ENCODE measurements at places on chromosomes 11 and 22.

DNA sequence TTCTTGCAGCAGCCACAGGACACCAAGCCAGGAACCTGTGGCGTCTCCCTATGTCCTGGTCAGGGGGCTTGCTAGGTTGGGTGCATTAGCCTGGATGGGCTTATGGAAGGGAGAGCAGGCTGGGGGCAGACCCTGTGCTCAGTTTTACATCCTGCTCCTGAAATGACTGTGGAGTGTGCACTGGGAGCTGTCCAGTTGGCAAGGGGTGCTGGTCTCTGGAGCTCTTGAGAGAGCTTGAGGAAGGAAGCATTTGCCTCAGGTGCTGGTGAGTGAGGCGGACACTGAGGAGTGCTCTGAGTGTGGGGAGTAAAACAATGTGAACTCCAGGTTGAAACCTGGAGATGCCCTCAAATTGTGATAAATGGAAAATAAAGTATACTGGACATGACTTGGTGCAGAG, 3.4 kb downstream of the SCGB1D4 start:
- DNase-seq = no peak

- no peak for DNase-seq
Measured at GRCh38 chr11:95647871-95648270, 141.7 kb downstream of the FAM76B start.

DNA sequence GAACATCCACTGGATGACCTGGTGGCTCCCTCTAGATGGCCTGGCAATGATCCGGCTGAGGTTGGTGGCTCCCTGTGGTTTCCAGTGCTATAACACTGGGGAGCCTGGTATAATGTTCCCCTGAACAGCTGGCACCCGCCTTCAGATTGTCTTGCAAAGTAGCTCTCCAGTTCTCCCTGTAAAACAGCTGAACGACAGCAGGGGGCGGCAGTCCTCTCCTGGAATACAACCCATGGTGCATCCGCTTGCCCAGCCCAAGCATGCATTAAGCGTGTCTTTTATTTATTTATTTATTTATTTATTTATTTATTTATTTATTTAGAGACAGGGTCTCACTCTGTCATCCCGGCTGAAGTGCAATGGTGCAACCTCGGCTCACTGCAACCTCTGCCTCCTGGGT, 258.9 kb downstream of the BUD13 start:
- DNase-seq = no peak

- DNase-seq = no peak
Measured at GRCh38 chr11:65476632-65477148, 22.2 kb upstream of the MALAT1 start.

- DNase-seq = peak; percentile 37
Measured at GRCh38 chr22:30830907-30831306, 136.2 kb downstream of the OSBP2 start.

DNA sequence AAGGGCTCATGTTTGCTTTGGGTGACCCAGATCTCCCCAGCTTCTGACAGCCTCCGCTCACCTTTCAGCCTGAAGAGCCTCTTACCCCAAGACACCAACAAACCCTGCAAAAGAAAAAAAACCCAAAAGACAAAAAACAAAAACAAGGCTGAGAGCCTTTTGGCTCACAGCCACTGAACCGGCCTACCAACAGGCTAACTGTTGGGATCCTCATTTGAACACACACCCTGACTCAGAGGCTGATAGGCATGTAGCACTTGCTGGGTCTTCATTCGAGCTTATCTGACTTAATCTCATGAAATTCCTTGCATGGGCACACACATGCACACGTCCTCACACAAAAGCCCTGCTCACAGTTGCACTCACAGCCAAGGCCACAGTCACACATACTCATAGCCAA, 22.9 kb upstream of the TSKU start:
- DNase-seq = no peak

- DNase-seq = no peak
Measured at GRCh38 chr11:61357233-61357893, 4.3 kb downstream of the CYB561A3 start.

DNA sequence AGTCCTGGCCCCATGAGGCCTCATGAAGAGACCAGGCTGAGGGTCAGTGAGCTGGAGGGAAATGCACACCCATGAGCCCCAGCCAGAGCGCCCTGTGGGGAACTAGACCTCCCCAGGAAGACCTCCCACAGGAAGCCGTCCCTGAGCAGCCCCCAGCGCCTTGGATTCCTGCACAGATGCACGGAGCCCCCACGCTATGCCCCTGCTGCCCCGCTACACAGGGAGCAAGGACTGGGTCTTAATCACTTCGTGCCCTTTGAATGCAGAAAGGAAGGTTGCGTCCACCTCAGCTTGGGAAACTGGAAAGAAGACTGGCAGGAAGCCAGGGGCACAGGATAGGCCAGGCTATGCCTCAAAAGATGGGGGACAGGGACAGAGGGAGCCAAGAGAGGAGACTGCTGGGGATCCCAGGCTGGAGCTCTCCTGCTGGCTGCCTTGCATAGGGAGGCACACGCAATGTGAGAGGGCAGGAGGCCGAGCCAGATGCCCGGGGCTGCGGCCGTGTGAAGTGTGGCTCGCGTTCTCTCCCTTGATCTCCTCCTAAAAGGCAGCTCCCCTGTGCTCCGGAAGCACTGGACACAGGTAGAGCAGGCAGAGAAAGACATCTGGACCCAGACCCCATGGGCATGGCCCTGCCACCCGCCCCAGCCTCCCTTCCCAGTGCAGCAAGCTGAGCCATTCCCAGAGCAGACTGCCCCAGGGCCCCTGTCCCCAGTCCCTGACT, 32.8 kb downstream of the MACROD1 start:
- no peak for DNase-seq

DNA sequence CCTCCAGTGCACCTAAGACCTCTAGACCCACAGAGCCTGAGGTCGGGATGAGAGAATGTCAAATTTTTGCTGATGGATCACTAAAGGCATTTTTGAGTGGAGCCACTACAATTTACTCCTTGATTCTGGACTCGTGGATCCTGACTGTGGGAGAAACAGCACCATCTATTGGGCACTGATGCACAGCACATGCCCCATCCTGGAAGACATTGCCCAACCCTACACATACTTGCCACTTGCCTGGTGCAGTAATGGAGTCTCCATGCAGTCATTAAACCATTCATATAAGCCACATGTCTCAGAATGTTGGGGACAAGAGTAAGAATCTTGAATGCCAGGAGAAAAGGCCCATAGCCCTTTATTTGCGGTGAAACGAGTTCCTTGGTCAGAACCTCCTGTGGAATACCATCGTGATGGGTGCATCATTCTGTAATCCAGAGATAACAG, 103.9 kb downstream of the GGTLC2 start:
- no peak for DNase-seq

- no peak for DNase-seq
Measured at GRCh38 chr22:38290347-38290746, 17.5 kb upstream of the TMEM184B start.

DNA sequence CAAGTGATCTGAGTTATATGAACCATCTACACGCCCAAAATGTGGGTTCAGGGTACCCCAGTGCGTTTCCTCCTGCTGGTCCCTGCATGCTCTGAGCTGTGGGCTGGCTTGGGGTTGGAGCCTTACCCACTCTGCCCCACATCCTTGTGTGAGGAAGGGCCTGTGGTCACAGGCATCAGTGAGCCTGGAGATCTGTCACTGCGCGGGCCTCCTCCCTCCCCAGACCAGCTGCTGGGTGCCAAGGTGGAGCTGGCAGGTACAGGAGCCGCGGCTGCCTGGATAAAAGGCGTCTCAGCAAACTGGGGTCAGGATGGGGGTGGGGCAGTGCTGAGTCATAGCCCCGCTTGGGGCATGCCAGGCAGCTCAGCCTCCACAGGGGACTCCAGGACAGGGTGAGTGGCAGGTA, 17.9 kb downstream of the GNAZ start:
- DNase-seq = no peak

GRCh38 chr11:58222721-58223120, 6.0 kb downstream of the OR10Q1 start:
- DNase-seq = no peak

DNA sequence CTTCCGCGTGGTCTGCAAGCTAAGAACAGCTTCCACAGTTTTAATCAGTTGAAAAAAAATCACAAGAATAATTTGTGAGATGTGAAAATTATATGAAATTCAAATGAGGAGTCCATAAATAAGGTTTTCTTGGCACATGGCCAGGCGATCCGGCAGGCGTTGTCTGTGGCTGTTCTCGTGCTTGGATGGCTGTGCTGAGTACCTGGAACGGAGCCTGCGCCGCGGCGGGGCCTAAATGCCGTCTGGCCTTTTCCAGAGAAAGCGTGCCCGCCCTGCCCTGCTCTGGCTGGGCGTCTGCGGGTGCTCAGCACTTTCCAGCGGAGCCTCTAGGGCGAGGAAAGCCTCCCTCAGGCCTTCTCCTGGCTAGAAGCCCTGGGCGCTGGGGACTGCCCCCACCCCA, 41.8 kb downstream of the OSBPL5 start:
- peak; percentile 52 for DNase-seq

GRCh38 chr22:50525858-50526107, 385 bp upstream of the SCO2 start:
- no peak for DNase-seq

DNA sequence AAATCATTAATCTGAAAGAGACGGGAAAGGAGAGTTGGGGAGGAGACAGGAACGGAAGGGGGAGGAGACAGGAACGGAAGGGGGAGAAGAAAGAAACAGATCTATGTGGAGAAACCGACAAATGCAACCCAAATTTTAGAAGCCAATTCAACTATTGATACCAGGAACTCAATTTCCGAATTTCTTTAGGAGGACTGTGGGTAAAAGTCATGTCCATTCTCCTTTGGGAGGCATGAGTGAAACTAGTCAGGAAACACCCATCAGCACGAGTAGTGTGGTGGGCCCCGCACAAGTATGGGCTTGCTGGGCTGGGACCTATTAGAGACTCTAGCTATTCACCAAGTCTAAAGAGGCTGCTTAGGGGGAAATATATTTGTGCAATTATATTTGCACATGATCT, 18.1 kb downstream of the ANO3 start:
- no peak for DNase-seq

- no peak for DNase-seq
Measured at GRCh38 chr22:34781681-34782080, 284.3 kb upstream of the ISX start.

- DNase-seq = no peak
Measured at GRCh38 chr11:104765401-104766095, 132.7 kb downstream of the CASP12 start.

DNA sequence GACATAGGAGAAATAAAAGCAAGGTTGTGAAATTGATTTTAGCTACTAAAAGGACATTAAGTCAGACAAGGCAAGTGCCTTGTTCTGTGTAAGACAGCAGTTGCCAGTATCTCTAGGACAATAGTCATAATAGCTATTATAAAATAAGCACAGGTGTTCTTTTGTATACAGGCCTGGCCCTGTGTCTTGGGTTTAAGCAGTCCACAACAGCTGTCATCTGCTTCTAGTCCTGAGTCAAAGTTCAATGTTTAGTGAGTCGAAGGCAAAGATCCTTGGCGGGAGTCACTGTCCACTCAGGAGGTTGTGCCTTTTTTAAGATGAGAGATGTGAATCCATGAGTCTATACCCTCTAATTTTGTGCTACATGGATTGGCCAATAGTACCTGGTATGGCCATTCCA, 79.5 kb downstream of the SC5D start:
- DNase-seq = no peak

DNA sequence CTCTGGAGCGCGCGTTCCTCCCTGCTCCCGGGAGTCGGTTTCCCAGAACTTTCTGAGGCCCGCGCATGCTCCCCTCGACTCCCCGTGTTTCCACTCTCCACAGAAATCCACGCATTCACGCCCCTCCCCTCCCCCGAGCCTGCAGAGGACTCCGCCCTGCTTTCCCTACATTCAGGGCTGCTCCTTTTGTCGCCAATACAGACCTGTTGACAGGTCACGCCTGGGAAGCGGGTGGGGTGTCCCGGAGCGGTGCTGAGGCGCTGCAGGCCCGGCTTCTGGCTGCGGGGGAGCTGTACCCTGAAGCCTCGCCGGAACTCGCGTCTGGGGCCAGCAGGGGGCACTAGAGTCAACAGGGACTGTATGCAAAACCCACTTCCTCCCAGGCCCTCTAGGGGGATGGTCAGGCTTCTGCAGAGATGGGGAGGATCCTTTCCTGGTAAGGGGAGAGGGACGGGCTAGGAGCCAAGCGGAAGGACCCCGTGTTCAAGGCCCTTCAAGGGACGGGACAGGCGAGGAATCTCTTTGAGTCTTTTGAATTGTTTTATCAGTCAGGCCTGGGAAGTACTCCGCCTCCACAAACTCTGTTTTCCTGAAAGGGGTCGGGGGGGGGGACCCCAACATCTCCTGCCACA, at the start of gene PRAME:
Gene PRAME (minus strand): TSS at position 294 of the 632 bp plus-strand sequence. CDS start 2,433 bp downstream, outside the sequence.
- peak; percentile 51 for DNase-seq

DNA sequence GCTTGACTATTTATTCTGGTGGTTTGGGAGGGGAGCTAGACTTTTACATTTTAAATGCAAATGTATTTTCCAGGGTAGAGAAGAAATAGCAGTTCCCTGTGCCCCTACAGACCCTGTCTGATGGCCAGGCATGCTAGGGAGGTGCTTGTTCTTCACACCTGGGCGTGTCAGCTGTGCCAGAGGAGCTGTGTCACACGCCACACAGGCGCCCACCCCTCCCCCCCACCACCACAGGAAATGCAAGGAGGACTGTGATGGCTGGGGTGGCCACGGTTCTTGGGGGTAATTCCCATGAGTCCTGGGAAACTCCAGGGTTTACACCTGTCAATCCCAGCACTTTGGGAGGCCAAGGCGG, 82.2 kb downstream of the FLI1 start:
- no peak for DNase-seq

GRCh38 chr11:17224727-17225126, 16.9 kb upstream of the PIK3C2A start:
- DNase-seq = no peak

GRCh38 chr22:23182309-23183060, 2.2 kb downstream of the BCR start:
- DNase-seq = no peak

DNA sequence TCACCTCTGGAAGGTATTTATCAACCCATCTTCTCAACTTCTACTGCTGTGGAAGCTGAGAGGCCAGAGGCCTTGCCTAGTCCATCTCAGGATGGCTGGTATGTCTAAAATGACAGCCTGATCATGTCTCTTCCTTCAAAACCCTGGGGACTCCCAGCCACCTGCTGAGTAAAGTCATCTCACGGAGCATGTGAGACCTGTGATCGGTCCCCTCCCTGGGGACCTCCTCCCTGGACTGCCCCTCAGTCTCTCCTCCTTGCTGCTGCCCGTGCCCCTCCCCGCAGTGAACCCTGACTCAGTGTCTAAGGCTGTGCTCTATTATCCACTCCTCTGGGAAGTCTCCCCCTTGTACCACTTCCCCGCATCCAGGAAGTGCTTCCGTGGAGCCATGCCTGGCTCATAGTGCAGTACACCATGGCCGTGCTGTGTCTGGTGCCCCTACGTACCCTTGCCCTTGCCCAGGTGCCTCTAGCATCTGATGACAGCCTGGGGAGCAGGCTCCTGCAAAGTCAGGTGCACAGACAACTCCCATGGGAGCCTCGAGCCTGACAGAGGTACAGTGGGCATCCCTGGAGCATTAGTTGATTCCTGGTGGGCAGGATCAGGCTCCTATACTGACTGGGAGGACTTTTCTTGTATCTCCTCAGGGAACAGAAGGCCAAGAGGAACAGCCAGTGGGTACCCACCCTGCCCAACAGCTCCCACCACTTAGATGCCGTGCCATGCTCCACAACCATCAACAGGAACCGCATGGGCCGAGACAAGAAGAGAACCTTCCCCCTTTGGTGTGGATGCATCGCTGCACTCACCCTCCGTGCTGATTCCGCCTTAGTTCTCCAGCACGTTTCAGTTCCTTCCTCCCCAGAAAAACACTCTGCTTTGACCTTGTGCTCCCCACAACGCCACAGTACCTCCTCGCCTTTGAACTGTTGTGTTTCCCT, 13.8 kb downstream of the SMARCB1 start:
- DNase-seq = no peak

Measured in occipital lobe (tissue), 3 donors.